HuH-7.5 (cell line): ENCODE measurements at places on chromosomes 7 and 10.

GRCh38 chr7:124051681-124052377 is 19.0 kb upstream of the TMEM229A start:
- DNase-seq: no peak

- no peak for DNase-seq
Measured at GRCh38 chr7:26912338-26912737, 47.9 kb upstream of the SKAP2 start.

DNA sequence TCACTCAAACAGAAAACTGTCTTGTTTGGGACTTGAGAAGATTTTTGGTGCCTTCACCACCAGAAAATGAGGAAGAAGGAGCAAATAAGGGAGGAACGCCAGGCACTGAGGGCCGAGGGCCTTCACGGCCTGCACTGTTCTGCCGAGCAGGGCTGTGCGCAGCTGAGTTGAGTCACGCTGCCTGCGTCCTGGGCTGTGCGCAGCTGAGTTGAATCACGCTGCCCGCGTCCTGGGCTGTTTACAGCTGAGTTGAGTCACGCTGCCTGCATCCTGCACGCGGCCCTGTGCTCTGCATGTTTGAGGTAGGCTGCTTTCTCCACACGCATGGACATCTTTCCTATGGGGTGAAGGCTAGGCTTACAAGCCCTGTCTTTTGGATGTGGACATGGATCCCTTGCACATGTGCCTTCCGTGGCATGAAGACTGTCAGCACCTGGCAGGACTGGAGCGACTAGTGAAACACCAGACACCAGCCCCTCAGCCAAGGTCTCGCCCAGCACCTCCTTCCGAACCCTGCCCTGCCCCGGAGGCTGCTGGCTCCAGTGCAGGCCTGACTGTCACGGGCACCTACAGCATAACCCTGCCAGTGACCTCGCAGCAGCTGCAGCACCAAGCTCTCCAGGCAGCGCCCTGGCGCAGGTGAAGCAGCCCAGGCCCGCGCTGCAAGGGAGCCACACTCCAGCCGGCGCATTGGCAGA is 96.7 kb downstream of the HTR5A start:
- no peak for DNase-seq

DNA sequence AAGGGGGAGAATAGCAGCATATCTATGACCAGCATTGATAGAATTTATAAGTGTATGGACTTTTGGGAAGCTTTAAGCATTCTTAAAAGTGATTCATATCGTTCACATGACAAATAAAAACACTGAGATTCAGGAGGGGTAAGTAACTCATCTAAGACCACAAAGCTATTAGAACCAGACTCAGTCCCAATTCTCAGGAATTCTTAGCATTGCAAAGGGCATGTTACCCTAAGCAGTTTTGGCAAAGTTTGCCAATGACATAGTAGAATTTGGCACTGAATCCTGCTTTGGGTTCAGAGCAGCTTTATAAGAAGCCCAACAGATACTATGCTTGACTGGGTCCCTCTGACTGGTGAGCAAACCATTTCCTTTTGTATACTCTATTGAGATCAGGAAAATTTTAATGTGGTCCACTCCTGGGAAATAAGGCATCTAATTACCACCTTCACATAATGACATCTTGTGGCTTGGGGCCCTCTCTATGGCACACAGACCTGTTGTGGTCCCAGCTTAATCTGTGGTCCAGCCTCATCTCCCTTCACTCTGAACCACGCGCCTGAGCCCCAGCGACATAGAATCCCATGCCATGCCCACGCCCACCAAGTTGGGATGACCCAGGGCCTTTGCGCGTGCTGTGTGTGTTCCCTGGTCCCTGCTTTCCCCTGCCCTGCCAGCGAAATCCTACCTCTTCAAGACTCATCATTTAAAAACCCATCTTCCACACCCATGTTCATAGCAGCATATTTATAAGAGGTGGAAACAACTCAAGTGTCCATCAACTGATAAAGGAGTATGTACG is 37.5 kb upstream of the DOCK1 start:
- no peak for DNase-seq

DNA sequence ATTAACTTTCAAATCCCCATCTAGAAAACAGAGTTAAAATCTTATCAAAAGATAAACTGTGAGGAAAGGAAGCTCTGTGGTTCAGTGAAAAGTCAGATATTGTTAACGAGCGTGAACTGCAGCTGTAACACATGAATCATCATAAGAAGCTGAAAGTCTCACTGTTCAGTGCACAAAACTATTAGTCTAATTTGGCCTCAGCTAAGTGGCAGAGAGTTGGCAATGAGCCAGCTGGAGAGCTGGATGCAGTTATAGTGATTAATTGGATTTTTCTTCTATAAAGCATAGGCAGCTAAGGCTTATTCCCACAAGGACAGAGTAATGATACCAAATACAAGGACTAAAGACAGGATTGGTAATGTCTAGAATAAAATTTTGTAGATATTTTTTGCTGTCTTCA is 101.1 kb upstream of the ABCB5 start:
- DNase-seq: no peak

GRCh38 chr7:151837285-151838042 is 39.5 kb downstream of the PRKAG2 start:
- no peak for DNase-seq

DNA sequence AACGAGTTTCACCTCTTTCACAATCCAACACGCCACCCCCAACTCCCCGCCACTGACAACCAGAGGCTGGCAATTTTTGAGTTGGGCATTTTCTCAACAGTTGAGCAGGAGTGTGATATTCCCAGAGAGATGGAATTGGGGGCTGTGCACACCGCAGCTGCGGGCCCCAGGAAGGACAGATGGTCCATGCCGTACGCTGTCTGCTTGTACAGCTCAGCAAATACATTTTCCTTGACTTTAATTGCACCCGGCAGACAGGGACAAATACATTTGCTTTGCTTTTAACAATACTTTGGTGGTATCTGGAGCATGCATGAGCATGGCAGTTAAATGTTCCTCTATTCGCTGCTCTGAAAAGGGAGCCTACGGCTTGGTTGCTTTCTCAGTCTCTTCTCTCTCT is 354.2 kb upstream of the DPP6 start:
- no peak for DNase-seq

DNA sequence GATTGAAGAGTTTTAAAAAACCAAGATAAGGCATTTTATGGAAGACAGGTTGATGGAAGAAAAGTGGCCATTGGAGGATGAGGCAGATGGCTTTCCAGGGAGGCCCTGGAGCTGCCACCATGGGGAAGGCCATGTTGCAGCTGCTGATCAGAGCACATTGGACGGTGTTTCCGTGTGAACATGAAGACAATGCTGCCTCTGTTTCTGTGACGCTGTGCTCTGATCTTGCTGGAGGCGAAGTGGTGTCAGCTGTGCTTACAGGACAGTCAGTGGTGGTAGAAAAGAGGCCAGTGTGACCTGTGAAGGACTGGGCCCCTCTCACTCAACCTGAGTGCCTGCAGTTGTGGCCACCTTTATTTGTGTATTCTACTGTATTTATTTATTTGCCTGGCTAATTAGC is 132.9 kb downstream of the FAM204A start:
- no peak for DNase-seq

GRCh38 chr7:136698977-136699376 is 169.5 kb upstream of the CHRM2 start:
- DNase-seq: no peak

GRCh38 chr7:139591550-139592195 is 68.2 kb downstream of the CLEC2L start:
- DNase-seq: no peak

DNA sequence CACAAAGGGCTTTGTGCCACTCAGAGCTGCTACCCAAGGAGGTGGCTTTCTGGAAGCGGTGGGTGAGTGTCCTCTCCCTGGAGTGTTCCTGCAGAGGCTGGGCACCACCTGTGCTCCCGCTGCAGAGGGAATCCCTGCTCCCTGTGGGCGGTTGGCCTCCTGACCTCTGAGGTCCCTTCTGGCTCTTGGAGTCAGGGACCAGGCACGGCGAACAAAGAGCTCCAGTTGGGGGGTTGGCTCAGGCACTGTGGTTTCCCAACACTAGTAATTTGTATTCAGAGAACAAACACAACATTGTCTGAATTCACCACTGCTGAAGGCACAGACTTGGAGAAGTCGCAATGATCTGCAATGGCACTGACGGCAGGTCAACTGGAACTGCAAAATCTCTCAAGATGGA is 328.9 kb downstream of the PRPF18 start:
- DNase-seq: no peak

- DNase-seq: no peak
Measured at GRCh38 chr7:92669616-92670165, 79.5 kb upstream of the FAM133B start.

- no peak for DNase-seq
Measured at GRCh38 chr7:13077466-13077865, 390.0 kb downstream of the ARL4A start.

DNA sequence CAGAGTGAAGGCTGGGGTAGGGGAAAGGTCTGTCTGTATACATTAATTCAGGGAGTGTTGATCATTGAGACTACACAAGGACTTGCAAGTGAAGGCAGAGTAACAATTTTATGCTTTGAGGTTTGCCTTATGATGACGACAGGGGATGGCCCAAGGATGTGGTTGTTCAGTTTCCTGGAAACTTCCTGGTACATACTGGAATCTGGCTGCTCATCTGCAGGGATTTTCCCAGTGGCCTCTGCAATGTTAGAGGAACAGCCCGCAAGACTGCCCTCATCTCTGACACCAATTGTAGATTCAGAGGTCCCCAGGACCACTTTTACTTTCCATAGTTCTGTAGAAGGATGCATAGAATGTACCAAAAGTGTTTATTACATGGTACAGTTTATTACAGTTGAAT is 189.6 kb downstream of the TMEM178B start:
- DNase-seq: no peak

DNA sequence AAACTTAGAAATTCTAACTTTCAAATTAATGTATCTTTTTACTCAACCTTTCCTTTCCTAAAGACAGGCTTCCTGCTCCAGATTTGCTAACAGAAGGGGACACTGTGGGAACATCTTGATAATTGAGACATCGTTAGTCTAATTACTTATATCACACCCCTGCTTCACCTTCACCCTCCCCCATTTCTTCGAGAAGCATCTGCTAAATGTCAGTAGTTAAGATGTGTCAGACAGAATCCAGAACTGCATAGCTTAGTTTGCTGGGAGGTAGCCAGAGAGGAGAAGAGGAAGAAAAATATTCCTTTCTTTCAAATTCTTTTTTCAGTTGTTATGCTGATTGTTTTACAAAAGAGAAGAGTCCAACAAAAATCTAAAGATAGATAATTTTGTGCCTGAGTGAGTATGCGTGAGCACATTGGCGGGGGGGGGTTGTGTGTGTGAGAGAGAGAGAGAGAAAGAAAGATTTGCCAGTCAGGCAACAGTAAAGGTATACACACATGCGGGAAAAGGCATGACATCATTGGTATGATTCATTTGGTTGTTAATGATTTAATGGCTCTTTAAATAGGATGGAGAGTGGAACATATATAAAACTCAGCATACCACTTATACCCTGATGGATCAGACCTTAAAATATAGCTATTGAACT is 192.4 kb downstream of the PTN start:
- DNase-seq: no peak

- DNase-seq: no peak
Measured at GRCh38 chr10:92124616-92125143, 166.2 kb downstream of the CPEB3 start.

GRCh38 chr7:158107806-158108205 is 479.8 kb downstream of the PTPRN2 start:
- DNase-seq: no peak

DNA sequence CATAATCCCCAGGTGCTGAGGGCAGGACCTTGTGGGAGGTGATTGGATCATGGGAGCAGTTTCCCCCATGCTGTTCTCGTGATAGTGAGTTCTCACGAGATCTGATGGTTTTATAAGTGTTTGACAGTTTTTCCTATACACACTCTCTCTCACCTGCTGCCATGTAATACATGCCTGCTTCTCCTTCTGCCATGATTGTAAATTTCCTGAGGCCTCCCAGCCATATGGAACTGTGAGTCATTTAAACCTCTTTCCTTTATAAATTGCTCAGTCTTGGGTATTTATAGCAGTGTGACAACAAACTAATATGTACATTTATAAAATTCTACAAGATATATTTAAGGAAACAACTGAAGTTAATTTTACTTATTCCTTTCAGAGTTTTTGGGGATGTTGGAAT is 170.8 kb upstream of the BET1 start:
- no peak for DNase-seq

GRCh38 chr10:31918671-31919409 is 9.8 kb downstream of the ARHGAP12 start:
- DNase-seq: no peak

- DNase-seq: no peak
Measured at GRCh38 chr10:23676296-23676695, 237.4 kb downstream of the OTUD1 start.

DNA sequence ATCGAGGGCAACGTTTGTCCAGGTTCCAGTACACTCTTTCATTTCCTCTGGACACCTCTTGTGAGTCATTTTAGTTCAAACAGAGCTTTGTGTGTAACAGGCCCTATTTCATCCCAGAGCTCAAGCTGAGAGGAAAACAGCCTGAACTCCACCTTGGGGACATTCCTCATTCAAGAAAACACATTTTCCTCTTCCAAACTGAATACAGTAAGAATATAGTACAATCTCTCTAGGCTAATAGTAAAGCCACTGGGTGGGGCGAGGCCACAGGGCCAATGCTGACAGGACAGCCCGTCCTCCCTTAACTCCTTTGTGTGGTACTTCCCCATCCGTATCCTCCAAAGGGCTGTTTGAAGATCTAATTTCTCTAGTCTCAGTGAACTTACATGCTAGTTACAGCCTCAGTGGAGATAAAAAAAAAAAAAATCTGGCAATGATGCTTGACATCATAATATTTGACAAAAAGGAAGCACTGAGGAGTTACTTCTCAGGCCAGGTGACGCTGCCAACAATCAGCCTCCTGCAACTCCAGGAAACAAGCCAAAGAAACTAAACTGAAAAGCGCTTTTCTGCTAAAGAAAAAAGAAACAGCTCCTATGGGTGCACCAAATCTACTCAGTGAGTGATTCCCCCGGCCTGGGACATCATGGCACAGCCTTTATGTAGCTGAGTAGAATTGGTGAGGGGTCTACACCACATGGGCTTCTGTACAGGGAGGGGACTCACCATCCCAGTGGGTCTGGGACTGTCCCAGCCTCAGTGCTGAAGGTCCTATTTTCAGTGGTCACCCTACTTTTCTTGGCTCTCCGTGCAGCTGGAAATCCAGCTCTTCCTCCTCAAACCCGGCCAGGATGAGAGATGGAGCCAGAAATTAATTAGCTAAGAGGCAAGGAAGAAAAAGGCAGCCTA is 238.2 kb upstream of the NEBL start:
- no peak for DNase-seq

GRCh38 chr10:79178614-79179163 is 109.9 kb downstream of the ZMIZ1 start:
- DNase-seq: no peak

- DNase-seq: no peak
Measured at GRCh38 chr7:97090761-97091353, 26.6 kb upstream of the SDHAF3 start.

- no peak for DNase-seq
Measured at GRCh38 chr10:99731306-99732032, 458 bp downstream of the COX15 start.

DNA sequence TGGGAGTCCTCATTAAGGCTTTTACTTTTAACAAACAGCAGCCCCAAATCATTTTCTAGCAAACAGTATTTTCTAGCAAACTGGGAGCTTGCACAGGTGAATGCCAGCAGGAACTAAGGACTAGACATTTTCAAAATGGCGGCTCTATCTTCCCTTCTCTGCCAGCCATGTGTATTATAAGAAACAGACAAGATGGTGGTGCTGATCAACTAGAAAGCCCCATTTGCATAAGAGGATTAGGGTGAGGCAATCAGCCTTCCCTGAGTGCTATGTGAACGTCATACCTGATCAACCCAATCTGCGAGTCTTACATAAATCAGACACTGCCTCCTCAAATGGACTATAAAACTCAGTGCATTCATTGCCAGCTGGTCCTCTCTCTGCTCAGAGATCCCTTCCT is 479.6 kb downstream of the IPMK start:
- DNase-seq: no peak
